ENCODE measurements at places on chromosomes 16 and 17.

DNA sequence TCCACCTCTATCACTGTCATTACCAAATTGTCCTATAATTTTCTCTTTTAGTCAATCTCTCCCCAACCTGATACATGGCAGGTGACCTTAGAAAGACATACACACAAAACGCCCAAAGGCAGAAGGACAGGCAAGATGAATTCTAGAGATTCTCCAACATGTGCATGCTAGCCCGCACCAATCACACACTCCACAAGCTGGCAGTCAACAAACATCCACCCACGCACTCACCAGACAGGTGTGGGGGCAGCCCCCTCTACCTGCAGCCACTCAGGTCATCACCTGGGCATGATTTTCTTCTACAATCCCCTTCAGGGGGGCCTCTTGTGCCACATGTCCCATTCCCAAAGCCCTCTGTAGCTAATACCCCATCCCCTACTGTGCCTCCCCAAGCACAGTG is 9.5 kb downstream of the MPP2 start:
- DNase-seq, result no peak

- no peak for DNase-seq
These were observed 167.1 kb downstream of the CCDC182 start for GRCh38 chr17:57577751-57578607.

DNA sequence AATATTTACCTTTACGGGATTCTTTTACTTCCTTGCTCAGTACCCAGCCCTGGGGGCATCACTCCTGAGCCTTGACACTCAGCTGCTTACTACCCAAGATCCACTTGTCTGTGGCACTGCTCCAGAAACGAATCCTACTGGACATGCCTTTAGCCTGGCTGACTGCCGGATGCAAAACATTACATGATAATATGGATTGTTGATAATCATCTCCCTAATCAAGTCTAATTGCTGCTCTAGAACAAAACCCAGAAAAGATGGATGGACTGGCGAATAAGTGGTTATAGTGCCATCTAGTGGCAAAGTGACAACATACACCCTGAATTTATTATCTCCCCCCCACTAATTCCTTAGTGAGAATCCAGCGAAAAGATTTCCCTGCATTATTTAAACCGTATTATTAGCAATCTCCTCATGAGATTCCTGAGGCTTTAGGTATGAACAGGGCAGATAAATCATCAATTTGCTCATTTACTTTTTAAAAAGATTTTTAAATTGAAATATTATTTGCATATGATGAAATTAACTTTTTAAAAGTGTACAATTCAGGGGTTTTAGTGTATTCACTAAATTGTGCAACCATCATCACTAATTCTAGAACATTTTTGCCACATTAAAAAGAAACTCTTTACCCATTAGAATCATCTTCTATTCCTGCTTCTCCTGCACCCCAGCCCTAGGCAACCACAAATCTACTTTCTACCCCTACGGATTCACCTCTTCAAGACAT is 61.6 kb downstream of the RGS9 start:
- DNase-seq, result no peak

DNA sequence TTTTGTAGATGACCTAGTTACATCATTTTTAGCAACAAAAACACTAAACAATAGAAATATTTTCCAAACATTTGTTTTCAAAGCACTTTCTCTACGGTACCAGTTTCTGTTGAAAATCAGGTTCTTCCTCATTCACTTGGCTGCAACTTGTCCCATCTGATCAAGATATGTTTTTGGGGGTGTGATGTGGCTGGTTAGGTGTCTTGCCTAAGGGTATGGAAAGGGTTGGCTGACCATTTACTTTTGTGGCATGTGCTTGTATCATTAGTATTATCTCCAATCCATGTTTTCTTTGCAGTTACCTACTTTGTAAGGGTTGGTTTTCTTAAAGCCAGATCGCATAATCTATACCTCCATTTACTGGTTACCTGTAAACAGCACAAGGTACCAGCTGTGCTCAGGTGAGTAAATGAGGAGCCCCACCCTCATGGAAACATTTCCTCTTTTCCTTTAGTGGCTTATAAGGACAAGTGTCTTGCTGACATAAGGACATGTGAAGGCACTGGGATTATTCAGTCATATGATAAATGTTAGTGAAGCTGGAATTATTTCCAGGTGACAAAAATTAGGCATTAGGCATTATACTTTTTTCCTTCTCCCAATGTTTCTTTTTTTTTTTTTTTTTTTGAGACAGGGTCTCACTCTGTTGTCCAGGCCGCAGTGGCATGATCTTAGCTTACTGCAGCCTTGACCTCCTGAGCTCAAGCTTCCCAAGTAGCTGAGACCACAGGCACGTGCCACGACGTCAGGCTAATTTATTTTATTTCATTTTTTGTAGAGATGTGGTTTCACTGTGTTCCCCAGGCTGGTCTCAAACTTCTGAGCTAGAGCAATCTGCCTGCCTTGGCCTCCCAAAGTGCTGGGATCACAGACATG is 162.0 kb downstream of the CCDC182 start:
- DNase-seq, result no peak

GRCh38 chr16:12026741-12027490 is 50.4 kb downstream of the SNX29 start:
- no peak for DNase-seq

DNA sequence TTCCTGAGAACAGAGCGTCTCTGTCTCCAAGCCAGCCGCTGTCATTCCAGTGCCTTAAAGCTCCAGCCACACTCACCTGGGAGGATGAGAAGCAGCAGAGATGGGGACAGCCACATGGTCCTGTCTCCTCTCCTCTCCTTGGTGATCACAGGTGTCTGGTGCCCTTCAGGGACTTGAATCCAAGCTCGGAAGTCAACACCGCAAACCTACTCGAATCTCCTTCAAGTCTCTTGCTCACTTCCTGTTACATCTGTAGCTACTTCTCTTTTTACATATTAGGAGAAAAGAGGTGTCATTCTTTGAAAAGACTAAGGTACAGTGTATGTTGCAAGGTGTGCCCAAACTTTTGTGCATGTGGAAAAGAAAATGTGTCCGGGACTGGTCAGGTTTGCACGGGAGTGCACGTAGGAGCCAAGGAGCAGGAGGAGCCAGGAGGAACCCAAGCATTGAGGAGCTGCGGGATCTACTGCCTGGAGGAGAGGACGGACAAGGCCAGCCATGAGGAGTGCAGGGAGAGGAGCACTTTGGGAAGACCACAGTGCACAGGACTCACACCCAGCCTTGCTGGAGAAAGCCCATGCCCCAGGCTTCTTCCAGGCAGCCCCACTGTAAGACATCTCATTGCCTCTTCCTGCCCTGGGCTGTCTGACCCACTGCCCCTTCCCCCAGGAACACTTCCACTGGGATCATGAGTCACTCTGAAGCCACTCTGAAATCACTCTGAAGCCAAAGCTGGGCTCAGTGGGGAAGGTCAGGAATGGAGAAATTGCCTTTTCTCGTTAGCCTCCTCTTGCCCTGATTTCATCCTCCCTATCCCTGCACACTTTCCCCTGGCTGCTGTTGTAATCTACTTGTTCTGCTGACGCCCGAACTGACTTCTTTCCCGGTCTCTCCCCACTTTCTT is at the start of gene CD300LD:
CD300LD (minus strand) TSS at position 197 of the 904 bp plus-strand sequence; CDS start at position 116, 81 bp downstream.
- DNase-seq, result no peak

- peak; percentile 40 for DNase-seq
These were observed 43.2 kb downstream of the C16orf82 start for GRCh38 chr16:27109666-27110523.

DNA sequence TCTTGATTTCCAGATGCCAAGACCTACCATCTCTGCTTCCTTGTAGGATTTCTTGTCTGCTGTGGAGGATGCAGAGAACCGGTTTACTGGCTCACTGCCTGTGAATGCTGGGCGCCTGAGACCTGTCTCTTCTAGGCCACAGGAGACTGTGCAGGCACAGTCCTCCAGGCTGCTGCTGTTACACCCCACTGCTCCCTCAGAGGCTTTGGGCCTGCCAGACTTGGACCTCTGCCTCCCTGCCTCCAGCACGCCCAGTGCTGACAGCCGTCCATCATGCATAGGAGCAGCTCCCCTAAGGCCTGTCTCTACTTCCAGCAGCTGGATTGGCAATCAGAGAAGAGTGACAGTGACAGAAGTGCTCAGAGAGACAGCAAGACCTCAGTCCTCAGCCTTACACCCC is 6.1 kb downstream of the HROB start:
- DNase-seq, result no peak

GRCh38 chr16:61671161-61671560 is 365.1 kb downstream of the CDH8 start:
- no peak for DNase-seq

GRCh38 chr17:54781389-54781788 is 119.3 kb upstream of the TOM1L1 start:
- DNase-seq, result no peak

- DNase-seq, result no peak
These were observed 17.1 kb upstream of the PHB1 start for GRCh38 chr17:49431743-49432142.

- no peak for DNase-seq
These were observed 12.8 kb downstream of the CDH16 start for GRCh38 chr16:66905633-66906539.

DNA sequence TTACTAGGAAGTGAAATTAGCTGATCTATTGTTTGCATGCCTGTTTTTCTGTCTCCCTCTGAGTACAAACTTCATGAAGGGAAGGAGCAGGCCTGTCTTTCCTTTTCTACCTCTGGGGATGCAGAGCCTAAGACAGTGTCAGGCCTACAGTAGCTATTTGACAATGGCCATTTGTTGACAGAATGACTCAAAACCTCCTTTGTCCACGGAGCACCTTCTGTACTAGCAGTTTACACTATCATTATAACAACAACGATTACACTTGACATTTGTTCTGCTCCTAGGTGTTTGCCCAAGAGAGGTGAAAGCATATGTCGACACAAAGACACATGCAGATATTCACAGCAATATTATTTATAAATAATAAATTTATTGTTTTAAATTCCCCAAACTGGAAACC is 132.3 kb upstream of the IRX3 start:
- no peak for DNase-seq

GRCh38 chr16:84822990-84823389 is 3.2 kb downstream of the CRISPLD2 start:
- DNase-seq, result no peak

DNA sequence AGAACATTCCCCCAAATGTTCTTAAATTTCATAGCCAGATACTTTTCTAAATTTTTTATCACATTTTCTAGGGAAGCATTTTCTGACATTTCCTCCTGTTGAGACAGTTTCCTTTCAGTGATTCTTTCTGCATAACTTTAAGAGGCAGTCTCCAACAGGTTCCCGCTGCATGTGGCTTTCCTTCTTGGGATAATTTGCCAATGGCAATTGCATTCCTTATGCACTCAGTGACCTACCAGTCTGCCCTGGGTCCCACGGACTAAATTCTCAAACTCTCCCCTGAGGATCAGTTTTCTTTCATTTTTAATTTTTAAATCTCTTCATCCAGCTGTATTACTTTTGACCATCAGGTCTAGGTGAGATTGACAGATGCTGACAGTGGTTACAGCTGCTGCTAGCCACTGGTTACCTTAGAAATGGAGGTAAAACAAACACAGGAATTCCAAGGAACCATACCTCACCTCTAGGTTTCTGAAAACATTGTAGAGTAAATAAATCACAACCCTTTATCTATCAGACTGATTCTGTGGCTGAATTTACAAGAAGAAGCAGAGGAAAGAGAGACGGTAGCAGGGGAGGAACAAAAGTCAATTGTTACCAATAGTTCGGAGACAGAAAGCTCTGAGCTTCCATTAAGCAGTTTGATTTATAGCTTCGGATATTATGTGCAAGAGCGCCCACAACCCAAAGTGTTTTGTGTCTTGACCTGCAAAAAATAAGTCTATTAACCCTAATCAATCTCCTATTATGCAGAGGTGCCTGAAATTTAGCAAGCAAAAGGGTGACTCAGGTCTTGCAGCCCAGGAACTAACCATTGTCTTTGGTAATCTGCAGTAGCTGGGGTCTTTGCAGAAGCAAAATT is 216.0 kb downstream of the PMP22 start:
- no peak for DNase-seq

DNA sequence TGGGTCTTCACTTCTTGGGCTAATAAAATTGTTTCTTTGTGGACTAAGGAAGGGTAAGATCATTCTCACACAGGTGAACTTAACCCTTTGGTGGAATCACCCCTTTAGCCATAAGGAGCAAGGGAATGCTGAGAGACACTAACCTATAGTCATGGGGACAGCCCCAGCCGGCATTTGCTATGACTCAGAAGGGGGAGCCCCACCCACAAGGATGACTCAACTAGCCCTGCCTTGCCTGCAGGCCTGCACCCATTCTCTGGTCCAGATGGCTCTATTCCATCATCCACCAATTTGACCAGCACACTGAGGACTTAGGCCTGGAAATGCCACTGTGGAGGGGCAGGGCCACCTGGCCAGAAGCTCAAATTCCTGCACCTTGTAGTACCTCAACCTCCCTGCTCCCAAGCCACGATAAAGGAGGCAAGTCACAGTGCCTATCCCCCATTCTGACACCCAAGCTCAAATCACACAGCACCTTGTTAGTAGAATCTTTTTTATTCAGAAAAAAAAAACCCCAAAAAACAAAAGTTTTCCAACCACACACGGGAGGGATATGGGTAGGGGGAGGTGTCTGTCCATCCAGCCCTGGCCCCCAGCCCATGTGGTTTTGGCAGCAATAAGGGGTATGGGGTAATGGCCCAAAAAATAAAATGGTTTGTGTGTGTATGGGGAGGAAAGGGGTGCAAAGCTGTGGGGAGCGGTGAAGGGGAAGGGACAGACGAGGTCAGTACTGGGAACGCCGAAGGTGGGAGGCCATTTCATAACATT is 3.0 kb downstream of the PFN1 start:
- DNase-seq, result peak; percentile 56

- peak; percentile 62 for DNase-seq
These were observed 8.5 kb downstream of the ALOXE3 start for GRCh38 chr17:8109661-8110455.

GRCh38 chr17:82247856-82248671 is 19.2 kb downstream of the SLC16A3 start:
- DNase-seq, result no peak

DNA sequence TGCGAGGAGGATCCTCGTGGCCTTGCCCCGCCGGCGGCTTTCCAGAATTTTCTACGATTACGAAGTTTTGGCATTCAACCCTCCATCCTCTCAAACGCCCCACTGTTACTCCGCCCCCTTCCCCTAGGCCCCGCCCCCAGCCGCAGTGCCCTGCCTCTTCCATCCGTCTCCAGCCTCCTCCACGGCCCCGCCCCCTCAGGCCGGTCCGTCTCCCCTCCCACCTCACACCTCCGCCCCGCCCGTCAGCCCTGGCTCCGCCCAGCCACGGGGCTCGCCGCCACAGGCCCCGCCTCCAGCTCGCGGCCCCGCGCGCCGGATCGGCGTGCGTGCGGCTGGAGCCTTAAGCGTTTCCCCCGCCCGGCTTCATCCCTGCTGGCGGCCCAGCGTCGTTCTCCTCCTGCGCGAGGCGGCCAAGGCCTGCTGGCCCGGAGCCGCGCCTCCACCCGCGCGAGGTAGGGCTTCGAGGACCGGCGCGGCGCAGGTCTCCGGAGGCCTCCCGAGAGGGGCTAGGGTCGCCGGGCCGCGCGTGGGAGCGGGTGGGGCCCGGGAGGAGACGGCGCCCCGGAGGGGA is at the start of the genes C17orf67 and DGKE:
C17orf67 (minus strand) TSS at position 112 of the 571 bp plus-strand sequence. CDS start 18,110 bp downstream, outside the sequence.
DGKE (plus strand) TSS at position 343 of the 571 bp plus-strand sequence. CDS start 645 bp downstream, outside the sequence.
- DNase-seq, result peak; percentile 98

All from effector memory CD4-positive, alpha-beta T cell (primary cell).